Amniotic stem cell (primary cell): ENCODE measurements at places on chromosomes 5 and 9.

- DNase-seq = no peak
Measured at GRCh38 chr5:118196229-118196628, 792.1 kb downstream of the DTWD2 start.

DNA sequence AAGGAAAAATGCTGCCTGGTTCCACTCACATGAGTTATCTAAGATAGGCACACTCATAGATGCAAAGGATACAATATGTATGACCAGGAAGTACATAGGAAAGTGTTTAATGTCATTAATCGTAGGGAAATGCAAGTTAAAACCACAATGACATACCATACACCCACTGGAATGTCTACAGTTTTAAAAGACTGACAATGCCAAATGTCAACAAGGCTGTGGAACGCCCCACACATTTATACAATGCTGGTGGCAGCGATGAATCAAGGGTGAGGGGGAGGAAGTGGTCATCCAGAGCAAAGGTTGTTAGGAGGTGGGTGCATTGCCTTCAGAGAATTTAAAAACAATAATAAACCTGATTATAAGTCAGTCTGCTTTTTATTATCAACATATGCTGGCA is 437.8 kb downstream of the ARHGEF28 start:
- no peak for DNase-seq

DNA sequence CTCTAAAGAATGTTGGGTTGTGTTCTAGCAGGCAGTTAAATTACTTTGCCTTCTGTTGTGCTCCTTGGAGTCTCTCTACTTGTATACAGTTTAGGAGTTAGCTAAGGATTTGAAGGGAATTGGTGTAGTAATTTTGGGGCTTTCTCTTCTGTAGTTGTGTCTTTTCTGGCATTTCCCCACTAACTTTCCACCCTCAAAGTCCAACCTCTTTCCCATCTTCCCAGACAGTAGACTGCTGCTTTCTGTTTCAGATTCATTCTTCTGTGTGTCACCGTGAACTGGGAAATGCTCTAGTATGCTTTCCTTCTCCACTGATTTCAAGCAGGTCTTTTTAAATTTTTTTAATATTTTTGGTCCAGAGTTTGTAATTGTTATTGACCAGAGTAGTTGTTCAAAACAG is 4.5 kb upstream of the ANGPTL2 start:
- DNase-seq = no peak

DNA sequence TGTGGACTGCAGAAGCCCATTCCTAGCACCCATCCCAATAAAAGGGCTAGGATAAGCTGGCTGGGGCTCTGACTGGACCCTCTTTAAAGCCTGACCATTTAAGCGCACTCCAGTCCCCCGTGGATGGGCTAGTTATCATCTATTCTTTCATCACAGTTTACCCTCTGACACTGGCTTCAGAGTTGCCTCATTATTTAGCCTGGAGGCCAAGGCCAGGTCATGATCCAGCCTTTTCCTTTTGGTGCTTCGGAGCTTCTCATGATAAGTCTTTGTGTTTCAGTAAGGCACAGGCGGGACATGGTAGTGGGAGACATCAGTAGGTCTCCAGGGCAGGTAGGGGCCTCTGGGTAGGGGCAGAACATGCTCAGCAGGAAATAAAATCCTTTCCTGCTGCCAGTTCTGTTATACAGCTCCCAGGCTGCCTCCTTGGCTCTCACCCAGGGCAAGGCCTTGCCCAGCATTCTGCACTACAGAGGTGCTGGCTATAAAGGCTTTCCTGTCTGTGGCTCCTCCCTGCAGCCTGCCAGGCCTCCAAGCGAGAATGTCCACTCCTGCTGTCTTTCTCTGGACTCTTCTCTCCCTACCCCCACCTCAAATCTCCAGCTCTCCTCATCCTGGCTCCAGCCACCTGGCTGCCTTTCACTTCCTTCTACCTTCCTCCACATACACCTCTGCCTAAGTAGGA is 128.8 kb downstream of the FSTL4 start:
- DNase-seq = no peak

- peak; percentile 62 for DNase-seq
Measured at GRCh38 chr9:98958271-98958984, 14.7 kb downstream of the COL15A1 start.

DNA sequence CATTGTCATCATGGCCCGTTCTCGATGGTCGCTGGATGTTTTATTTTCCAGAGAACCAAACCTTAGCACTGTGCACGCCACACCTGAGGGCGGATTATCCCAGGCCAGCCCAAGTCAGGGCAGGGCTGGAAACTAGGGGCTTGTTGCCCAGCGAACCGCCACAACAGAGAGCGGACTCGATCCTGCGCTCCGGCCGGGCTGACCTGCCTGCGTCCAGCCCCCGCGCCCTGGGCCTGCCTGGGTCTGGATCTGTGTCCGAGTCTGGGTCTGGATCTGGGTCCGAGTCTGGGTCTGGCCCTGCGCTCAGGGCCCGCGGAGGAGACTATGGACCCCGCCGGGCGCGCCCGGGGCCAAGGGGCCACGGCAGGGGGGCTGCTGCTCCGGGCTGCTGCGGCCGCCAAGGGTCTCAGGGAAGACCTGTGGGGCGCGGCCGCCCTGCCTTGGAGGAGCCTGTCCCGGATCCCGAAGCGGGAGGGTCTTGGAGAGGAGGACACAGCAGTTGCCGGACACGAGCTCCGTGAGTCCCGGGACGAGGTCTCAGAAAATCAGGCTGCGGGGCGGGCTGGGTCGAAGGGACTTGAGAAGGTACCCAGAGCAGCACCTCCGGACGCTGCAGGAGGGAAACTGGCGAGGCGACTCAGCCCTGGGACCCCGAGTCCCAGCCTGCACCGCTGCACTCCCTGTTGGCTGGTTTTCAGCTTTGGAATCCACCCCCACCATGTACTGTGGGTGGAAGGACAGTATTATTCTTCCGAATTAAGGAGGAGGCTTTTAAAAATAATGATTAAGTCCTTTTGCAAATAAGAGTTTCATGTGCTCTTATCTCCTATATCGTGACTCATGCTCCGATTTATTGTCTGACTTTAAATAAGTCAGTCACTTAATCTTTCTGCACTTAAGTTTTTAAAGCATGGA is at the start of gene ANKDD1B:
Gene ANKDD1B, plus strand, starts transcription at position 143 of the 915 bp plus-strand sequence. Its CDS starts 182 bp downstream, at position 325.
- no peak for DNase-seq
